ENCODE measurements at places on chromosomes 2 and 18.
A peak's percentile ranks its signal among the peaks of the same experiment; 100 is the strongest.

- DNase-seq: no peak
These were observed 8.4 kb upstream of the TMEM185B start for GRCh38 chr2:120231564-120231973.

- DNase-seq: no peak
These were observed 77.7 kb upstream of the APCDD1 start for GRCh38 chr18:10376731-10377130.

DNA sequence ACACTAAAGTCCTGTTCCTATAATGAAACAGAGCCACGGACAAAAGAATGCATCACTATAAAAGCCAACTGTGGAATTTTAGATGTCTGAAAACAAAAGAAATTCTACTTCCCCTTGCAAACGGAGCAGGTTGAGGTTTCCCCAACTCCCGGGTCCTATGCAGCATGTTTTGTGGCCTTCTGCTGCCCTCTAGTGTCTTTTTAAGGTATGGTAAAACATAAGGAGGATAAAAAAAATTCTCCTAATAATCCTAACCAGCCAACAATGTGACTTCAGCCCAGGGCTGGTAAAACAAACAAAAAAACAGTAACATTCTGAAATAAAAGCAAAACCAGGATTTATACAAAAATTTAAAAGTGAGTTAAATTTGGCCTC lies 539.5 kb downstream of the NRXN1 start:
- DNase-seq: no peak

DNA sequence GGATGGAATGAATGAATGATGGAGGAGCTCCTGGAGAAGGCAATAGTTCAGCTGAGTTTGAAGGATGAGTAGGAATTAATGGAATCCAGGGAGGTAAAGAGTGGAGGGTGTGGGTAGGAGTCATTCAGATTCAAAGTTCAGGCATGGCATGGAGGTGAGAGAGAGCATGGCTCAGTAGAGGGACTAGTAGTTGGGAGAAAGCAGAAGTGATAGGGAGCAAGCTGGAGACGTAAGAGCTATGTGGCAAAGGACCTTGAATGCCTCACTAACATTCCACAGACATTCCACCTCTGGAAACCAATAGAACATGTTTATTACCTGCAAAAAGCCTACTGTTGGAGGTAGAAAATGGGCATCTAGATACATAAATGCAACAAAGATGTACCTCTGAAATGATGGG lies 170.1 kb downstream of the HAUS1 start:
- DNase-seq: no peak

GRCh38 chr18:57146956-57147636 lies at the start of gene BOD1L2:
BOD1L2 (plus strand) TSS chr18:57147087; CDS start chr18:57147313, 226 bp downstream.
- DNase-seq: no peak

DNA sequence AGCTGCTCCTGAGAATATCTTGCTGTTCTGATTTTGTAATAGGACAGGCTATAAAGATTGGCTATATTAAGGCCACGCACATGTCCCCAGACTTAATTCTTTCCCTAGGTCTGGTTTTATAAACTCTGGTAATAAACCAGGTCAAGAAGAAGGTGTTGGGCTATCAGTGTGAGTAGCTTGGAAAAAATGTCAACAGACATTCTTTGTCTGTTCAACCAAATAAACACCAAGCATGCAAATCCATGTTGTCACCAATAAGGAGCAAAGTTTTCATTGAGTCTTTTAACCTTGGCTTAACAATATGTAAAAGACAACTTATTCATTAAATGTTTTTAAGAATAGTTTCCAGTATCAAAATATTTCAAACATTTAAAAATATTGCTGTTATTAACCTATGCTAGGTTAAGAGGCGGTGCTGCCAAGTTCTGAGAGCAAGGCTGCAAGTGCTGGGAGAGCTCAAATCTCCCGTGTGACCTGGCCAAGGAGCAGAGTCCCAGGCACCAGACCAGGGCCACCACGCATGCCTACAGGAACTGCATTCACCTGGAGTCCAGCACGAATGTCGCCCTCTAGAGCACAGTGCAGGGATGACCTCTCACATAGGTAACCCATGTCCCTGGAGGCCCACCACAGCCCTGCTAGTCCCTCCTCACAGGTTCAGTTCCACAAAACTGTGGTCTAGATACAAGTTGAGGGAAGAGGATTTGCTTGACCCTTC lies 120.5 kb upstream of the POU3F3 start:
- no peak for DNase-seq

- no peak for DNase-seq
These were observed 65.3 kb upstream of the OTOS start for GRCh38 chr2:240205772-240206171.

GRCh38 chr2:190607014-190607597 lies 41.8 kb upstream of the NAB1 start:
- DNase-seq: no peak

DNA sequence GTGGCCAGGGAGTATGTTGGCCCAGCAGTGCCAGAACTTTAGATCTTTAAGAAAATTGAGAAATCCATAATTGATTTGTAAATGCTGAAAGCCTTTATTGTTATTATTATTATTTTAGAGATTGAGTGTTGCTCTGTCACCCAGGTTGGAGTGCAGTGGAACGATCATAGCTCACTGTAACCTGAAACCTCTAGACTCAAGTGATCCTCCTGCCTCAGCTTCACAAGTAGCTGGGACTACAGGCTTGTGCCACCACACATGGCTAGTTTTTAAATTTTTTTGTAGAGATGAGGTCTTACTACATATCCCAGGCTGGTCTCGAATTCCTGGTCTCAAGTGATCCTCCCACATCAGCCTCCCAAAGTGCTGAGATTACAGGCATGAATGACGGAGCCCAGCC lies 143.2 kb upstream of the CCDC68 start:
- no peak for DNase-seq

DNA sequence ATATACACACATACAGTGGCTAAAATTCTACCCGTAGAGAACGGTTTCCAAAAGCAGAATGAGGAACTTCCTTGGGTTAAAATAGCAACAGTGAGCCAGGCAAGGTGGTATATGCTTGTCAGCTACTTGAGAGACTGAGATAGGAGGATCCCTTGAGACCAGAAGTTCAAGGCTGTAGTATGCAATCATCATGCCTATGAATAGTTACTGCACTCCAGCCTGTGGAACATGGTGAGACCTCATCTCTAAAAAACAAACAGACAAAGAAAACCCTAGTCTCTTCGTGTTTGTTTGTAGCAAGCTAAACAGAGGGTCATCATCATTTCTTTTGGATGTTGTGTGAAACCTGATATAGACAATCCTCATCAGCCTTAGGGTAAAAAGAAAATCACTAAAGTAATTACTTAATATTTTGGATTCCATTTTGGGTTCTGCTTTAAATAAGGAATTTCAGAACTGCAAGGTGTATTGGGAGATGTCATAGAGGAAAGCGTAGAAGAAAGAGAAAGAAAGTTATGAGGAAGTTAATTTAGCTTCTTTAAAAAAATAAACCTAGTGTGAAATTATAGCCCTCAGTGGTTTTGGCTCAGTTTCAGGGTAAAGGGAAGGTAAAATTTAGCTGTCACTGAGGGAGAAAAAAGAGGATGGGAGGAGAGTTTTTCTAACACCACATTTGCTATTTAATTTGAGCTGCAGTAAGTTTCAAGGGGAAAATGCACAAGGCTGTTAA lies 46.5 kb downstream of the PLEK start:
- DNase-seq: no peak

DNA sequence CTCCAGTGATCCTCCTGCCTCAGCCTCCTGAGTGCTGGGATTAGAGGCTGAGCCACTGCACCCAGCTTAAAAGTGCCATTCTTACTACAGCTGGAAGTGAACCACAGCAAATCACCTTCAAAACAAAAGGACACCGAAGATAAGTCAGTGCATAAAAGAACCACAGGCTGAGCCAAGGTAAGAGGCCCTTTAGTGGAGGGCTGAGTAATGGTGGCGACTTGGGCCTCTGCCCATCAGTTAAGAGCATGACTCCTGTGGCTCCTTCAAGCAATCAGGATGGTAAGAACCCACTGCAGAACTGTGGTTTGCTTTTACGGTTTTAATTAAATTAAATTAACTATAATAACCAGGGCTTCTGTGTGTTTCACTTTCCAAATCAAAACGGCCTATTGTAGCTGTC lies 75.1 kb downstream of the CTAGE1 start:
- no peak for DNase-seq

DNA sequence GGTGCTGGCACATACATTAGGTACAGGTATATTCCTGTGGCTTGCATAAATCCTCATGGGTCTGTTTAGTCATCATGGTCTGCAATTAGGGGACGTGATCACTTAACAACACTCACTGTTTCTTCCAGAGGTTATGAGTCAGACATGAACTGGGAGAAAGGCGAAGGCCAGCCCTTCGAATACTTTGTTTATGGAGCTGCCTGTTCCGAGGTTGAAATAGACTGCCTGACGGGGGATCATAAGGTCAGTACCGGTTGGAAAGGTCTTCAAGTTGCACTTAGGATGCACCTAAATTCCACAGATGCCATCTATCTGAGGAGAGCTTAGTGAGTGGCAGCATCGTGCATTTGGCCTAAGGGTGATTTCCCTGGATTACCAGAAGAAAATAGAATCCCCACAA lies 76.9 kb downstream of the AOX1 start:
- DNase-seq: no peak

DNA sequence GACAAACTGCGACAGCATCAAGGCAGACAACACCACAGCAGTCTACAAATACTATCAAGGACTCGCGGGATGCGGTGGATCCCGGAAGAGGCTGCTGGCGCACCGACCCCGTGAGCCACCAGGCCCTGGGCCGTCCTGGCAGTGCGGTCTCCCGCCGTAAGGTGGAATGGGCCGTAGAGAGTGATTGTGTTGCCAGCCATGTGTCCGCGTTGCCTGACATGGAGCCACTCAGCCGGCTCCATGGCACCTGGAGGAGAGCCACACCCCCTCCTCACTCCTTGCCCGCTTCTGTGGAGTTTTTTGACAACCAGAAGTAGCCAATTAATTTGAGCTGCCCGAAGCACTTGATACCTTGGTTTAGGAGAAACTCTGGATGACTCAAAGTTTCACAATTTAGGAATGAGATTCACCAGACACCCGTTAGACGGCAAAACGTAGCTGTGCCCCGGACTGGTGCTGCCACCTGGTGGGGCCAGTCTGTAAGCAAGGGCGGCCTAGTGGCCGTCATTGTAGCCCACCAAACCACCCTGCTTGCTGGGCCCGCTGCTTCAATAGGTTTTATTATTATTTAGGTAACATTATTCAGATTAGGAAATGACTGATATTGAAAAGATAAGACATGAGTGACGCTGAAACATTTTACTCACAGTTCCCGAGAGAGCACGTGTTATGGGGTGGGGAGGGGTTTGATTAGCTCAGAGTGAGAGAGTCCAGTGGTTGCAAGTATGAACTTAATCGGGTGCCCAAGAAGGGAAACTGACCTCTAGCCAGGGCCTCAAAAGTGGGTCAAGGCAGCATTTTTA lies 10.2 kb upstream of the IMP4 start:
- peak; percentile 42 for DNase-seq

GRCh38 chr18:72762515-72763122 lies 105.2 kb downstream of the NETO1 start:
- DNase-seq: no peak

Measured in T-cell (primary cell).